Type B pancreatic cell (in vitro differentiated cells): ENCODE measurements at places on chromosomes 2 and 18.

DNA sequence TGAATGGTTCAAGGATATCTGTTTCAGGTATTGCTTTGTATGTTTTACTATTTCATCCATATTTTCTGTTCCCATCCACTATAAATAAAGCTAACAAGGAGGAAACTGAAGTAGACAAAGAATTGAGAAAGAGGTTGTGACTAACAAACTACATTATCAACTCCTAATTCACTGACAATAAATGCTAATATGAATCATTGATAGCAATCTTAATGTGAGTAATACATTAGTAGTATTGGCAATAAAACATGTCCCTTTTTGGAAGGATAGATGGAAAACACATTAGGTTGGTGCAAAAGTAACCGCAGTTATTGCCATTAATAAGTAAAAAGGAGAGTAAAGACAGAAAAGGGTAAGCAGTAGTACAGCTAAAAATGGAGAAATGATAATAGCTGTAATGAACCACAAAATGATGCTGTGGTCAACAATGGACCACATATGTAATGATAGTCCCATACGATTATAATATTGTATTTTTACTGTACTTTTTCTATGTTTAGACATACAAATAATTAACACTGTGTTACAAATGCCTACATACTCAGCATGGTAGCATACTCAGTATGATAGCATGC, 104.7 kb downstream of the THADA start:
- DNase-seq, result no peak

- DNase-seq, result no peak
Observed at GRCh38 chr2:99507937-99508818, 18.4 kb upstream of the REV1 start.

DNA sequence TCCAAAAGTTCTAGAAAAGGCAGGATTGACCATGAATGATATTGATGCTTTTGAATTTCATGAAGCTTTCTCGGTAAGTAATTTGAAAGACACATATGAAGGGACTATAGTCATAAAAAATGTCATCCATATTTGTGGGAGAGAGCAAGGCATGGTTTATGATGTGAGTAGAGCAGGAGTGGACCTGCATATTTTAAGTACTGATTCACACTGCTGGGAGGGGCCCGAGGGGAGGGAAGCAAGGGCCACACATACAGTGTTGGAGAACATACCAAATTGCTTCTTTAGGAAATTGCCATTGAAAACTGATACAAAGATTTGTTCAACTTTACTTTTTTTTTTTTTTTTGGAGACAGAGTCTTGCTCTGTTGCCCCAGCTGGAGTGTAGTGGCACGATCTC, 39.4 kb downstream of the HADHB start:
- no peak for DNase-seq

DNA sequence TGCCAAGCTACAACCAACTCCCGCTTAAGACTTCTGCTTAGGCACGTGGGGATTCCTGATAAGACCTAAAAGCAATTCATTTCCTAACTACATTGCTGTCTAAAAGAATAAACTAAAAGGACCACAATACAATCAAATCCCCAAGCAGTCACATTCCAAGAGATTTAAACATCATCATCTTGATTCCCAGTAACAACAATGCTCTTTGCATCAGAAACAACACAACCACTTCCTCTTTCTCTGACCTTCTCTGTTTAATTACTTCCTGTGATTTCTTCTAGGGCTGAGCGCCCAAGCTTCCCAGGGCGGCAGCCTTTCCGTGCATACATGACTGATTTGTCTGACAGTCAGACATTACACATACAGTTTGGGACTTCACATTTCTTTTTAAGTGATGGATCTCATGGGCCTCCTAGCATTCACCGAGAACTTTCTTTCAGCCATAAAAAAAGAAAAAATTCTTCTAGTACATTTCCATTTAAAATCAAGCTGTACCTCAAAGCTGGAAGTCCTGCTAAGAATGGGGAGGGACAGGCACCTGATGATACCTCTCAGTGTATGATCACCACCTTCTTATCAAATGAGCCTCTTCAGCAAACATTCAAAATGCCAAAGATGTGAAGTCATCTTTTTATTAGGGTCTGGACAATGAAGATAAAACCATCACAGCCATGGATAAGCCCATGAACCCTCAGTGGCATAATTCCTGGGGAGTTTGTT, 11.5 kb downstream of the SPRED2 start:
- DNase-seq, result no peak

DNA sequence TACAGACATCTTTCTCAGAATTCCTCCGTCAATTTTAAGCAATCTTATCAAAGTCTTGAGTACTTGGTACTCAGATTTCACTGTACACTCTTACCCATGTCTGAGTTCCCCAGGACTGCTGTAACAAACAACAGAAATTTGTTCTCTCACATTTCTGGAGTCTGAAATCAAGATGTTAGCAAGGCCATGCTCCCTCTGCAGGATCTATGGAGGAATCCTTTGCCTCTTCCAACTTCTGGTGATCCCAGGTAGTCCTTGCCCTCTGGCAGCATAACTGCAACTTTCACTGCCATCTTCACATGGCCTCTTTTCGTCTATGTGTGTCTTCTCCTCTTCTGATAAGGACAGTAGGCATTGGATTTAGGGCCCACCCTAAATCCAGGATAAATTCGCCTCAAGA, 17.1 kb upstream of the CACNB4 start:
- no peak for DNase-seq
